Hippocampal formation (tissue), 2 donors: ENCODE measurements at places on chromosomes 12 and 14.
A peak's percentile ranks its signal among the peaks of the same experiment; 100 is the strongest.

GRCh38 chr12:111597831-111598636 is 1.1 kb downstream of the ATXN2 start:
- peak; percentile 32 for DNase-seq

- DNase-seq: no peak
Observed at GRCh38 chr12:100857418-100857817, 62.8 kb downstream of the ANO4 start.

- no peak for DNase-seq
Observed at GRCh38 chr14:94050231-94050880, 24.2 kb downstream of the OTUB2 start.

DNA sequence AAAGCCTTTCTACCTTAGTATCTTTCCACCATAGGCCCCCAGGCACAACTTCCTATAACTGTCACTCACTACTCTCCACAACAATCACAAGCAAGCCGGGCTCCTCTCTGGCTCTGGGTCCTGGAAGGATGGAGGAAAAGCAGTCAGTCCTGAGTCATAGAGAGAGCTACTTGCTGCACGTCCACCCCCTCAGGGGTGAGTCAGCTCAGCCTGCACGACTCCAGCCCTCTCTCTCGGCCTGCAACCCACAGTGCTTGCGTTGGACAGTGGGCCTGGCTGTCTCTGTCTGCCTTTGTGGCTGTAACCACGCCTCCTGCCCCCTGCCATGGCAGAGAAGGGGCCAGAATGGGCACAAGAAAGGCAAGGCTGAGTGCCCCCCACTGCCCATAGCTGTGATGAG is 154.1 kb upstream of the FKBP4 start:
- DNase-seq: peak; percentile 11

- DNase-seq: no peak
Observed at GRCh38 chr12:26046203-26046602, 78.6 kb downstream of the BHLHE41 start.

DNA sequence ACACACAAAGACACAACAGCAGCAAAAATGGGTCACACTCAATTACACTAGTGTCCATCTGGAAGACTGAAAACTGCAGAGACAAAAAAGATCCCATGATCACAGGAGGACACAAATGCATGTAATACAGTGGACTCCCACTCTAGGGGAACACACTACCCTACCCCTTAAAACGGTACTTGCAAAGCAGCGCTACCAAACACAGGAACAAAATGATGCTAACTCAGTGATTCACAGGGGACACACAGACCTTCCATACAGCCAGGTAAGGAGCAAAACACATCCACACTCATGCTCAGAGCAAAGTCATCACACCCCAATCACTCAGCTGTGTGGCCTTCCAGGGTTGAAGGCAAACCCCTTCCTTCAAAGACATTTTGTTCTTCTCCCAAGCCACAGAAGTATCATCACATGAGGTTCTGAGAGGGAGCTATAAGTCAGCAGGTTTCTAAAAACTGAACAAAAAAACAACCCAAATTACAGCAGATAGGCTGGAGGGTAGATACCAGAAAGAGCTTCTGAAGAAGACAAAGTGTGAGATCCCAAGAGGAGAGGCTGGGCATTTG is 14.8 kb downstream of the SMUG1 start:
- DNase-seq: no peak

- DNase-seq: no peak
Observed at GRCh38 chr12:8816448-8817050, 5.9 kb upstream of the A2ML1 start.

- no peak for DNase-seq
Observed at GRCh38 chr14:30333934-30334333, 225.0 kb upstream of the G2E3 start.

- DNase-seq: no peak
Observed at GRCh38 chr14:61288228-61288627, 7.1 kb upstream of the TMEM30B start.

- no peak for DNase-seq
Observed at GRCh38 chr14:65948302-65948701, 535.8 kb downstream of the FUT8 start.

DNA sequence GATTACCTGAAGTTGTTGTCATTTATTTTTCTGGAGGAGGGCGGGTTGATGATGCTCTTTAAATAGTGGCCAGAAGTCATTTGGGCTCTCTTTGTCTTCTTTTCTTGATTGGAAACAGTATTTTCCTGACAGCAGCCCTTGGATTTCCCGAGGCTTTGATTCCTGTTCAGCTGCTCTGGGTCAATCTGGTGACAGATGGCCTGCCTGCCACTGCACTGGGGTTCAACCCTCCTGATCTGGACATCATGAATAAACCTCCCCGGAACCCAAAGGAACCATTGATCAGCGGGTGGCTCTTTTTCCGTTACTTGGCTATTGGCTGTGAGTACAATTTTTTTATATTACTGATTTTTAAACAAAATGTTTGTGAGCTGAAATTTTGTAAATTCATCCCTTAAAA is 60.4 kb downstream of the ANAPC7 start:
- DNase-seq: no peak

DNA sequence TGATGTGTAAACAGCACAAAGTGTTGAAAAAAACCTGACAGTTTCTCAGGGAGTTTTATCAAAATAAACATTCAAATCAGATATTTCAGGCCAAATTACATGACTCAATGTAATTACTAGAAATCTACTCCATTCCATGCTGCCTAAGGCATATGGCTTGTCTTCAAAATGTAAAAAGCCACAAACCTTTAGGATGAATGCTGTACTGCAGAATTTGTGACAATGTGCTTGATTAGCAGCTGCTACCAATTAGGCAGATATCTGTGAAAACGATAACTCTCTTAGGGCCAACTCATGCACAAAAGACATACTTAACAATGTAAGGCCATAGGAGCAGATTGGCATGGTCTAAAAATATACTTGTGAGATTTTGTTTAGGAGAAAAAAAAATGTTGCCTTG is 267.0 kb downstream of the DACT1 start:
- no peak for DNase-seq

- DNase-seq: no peak
Observed at GRCh38 chr12:102907918-102908317, 9.1 kb downstream of the PAH start.

DNA sequence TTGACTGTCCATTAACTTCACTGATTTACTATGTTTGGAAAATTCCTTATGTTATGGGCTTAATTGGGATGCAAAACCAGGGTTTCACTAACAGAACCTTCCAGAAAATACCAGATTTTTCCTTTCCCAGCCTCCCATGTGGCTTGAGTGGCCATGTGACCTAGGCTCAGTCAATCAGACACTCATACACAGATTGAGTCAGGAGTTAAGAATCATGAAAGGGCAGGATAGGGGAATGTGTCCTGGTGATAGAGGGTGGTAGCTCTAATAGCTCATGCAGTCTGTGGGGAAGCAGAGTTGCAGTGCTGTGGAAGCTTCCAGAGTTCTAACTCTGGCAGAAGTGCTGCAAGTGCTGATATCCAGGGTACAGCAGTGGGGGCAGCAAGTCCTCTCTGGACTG is 134.1 kb upstream of the IFNG-AS1 start:
- DNase-seq: no peak

DNA sequence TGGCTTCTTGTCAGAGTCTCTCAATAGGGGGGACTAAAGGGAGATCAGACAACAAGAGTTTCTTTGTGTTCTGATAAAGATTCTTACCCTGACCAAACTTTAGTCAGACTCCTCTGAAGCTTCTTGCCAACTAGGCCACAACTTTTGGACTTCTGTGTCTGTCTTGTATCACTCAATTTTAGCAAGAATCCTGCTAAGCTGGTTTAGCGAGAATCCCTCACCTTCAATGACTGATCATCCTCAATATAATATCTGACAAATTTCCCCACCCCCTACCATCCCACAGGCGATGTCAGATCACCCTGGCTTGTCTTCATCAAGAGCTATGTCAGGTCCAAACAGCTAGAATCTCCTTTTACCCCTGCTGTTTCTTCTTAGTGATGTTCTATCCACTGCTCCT is 215.2 kb downstream of the RASSF9 start:
- DNase-seq: no peak

DNA sequence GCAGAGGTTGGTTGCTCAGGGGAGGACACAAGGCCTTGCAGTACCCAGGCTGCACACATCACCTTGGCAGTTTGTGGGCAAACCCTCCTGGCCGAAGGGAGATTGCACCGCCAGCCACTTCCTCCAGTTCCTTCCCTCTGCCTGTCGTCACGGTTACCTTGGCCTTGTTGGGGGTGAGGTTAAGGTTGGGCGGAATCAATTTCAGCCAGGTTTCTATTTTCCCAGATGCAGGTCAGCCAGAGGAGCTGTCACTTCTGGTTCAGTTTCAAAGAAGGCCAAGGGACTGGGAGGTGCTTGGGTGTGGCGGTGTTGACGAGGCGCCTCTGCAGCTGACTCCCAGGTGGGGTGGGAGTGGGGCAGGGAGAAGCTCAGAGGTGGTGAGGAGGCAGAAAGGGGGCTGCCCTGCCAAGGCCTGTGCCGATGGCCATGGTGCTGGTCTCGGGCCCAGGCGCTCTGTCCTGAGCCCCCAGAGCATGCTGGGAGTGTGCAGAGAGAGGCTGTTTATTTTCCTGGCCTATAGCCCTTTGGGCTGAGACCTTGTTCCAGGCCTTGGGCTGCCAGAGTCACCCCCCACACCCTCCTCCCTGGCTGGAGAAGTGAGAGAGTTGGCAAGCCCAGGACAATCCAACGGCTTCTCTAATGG is 31.4 kb downstream of the JDP2 start:
- peak; percentile 41 for DNase-seq

DNA sequence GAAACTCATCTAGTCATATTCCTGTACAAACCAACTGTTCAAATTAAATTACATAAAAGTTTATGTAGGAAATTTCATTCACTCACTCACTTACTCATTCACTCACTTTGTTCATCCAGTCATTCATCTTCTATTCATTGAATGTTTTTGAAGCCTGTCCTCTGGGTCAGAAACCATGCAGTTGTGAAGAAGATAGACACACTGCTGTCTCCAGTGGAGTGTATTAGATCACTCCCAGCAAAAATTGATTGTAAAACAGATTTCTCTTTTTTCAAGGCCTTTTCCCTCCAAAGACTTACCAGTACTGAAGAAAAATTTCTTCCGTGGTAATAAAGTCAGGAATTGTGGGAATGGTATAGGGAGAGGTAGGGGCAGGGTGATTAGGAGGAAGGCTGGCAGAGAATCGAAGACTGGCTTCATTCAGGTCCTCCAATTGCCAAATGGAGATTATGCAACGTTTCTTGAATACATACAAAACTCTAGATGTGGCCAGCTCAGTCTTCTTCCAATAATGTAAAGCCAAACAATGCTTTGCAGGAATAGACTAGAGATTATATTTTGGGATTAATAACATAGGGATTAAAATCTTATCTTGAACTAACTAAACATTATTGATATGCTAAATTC is 9.1 kb downstream of the LRRK2 start:
- DNase-seq: no peak

- peak; percentile 44 for DNase-seq
Observed at GRCh38 chr12:12714276-12715021, 2.7 kb upstream of the CDKN1B start.

- DNase-seq: no peak
Observed at GRCh38 chr14:102786768-102787167, 9.5 kb downstream of the TRAF3 start.

GRCh38 chr12:14191612-14192011 is 173.9 kb upstream of the ATF7IP start:
- DNase-seq: no peak

GRCh38 chr12:56719056-56719455 is 6.0 kb downstream of the NACA start:
- DNase-seq: no peak

GRCh38 chr14:99210333-99210732 is 61.7 kb downstream of the BCL11B start:
- no peak for DNase-seq

GRCh38 chr12:131783915-131784541 is 44.2 kb upstream of the MMP17 start:
- no peak for DNase-seq
